Activated CD4-positive, alpha-beta memory T cell treated with anti-CD3 and anti-CD28 coated beads for 36 hours (primary cell): ENCODE measurements at places on chromosomes 4 and X. TPM values are rescaled to one million over a fixed set of nuclear protein-coding genes. Genes with fewer than 3 reads are reported as not detected.

DNA sequence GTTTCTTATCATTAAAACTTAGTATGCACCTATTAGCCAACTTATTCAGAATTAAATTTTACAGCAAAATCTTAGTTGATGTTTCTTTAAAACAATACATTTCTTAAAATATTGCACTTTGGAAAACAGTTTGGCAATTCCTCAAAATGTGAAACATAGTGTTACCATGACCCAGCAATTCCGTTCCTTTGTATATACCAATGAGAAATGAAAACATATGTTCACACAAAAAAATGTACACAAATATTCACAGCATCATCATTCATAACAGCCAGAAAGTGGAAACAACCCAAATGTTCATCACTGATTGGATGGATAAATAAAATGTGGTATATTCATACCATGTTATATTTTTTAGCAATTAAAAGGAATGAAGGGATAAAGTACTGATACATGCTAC is 50.2 kb downstream of the WDR44 start:
- DNase-seq = no peak

DNA sequence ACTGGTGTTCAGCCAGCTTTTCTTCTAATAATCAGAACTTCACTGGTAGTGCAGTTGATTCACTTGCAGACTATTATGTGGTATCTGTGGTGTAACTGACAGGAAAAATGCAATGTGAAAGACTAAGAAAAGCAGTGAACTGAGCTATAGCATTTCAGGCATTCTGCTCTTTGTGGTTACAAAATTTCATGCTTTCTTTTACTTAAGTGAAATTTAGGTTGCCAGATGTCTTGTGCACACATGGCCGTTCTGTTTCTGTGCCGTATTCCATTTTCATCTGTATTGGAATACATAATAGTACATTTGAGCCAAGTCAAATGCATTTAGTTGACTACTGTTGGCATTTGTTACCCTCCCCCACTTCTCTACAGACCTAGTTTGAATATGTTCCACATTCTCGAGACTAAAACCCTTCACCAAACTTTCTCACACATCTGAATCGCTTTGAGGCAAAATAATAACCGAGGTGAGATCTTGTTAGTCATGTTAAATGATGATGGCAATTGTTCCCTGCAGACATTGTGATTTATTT is 8.2 kb downstream of the RTL3 start:
- no peak for DNase-seq

GRCh38 chr4:22471419-22471818 is 44.4 kb downstream of the ADGRA3 start:
- no peak for DNase-seq

GRCh38 chr4:24704149-24704548 is 91.2 kb upstream of the SOD3 start:
- no peak for DNase-seq

GRCh38 chr4:39118034-39118658 is 56.1 kb downstream of the KLHL5 start:
- DNase-seq = peak; percentile 53

DNA sequence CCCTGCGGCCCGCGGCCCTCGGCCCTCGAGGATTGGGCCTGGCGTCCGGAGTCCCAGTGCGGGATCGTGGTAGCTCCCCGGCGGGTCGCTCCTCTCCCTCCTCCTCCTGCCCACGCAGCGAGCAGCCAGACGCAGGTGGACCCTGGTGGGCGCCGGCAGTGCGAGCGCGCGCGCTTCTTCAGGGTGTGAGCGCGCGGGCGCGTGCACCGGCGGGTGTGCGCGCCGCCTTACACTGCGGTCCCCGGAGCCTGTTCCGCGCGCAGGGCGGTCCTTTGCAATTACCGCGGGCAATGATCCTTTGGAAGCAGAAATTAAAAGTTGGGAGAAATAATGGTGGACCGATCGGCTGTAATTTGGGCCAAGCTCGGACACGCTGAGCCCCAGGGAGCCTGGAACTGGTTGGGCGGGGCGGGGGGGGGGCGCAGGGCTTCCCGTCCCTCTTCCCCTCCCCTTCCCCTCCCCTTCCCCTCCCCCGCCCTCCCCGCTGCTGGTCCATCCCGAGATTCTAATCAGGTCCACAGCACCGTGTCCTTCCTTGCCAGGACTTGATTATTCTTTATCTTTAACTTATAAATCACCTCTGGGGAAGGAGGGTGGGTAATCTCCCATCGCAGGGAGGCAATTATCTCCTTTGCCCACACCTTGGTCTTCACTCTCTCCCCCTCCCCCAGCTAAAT is 1.6 kb upstream of the NKX1-1 start:
- DNase-seq = no peak

- DNase-seq = no peak
These were observed 123.2 kb downstream of the ELOVL6 start for GRCh38 chr4:110075083-110075738.

GRCh38 chrX:40177942-40178715 is 80.4 kb upstream of the BCOR start:
- DNase-seq = no peak

DNA sequence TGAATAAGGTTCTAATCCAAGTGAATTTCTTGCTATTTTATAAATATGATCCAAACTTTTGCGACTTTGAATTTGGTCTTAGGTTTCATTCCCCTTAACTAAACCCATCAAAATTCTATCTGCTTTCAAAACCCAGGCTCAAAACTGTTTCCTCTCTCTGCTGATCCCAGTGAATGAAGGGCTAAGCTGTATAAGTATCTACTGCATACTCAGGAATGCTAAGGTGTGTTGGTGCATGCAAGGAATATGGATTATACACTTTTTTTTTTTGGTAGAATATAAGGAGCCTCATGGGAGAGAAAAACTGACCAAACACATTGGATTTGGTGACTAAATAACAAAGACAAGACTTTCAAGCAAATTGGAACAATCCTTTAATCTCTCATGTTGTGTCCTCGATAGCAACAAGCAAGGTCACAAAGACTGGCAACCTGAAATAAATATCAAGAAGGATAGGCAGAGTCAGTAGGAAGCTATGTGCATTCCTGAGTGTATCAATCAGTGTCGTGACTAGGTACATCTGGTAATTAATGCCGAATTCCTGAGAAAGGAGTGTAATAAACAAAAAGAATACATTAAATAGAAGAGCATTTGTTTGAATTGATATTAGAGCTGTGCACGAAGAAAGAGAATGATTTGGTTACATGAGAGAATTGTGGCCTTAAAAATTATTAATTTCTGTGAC is 74.3 kb upstream of the KCTD8 start:
- DNase-seq = no peak

- DNase-seq = no peak
These were observed 49.9 kb upstream of the LRPAP1 start for GRCh38 chr4:3582091-3582475.

DNA sequence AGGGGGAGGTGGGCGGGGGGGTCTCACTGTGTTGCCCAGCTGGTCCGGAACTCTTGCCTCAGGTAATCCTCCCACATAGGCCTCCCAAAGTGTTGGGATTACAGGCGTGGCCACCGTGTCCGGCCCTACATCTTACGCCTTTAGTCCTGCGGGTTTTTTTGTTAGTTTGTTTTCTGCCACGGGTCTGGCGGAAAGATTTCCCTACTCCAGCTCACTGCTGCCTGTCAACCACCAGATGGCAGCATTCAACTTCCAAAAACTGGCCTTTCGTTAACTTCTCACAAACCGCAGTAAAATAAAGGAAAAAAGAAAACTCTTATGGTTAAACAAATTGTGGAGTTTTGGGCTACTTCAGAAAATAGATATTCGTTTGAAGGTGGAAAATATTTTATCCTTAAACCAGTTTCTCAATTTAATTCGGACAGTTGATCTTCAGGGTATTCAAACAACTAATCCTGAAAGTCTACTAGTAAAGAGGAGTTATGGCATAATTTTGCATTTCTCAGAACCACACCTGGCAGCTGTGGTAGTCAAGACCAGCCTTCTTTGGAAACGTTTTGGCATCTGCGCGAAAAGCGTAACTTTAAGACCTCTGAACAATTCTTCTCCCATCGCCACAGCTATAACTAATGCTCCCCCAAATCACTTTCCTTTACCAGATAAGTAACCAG is 41.1 kb downstream of the LUZP4 start:
- DNase-seq = peak; percentile 9

GRCh38 chr4:109721033-109721432 is 8.8 kb downstream of the PLA2G12A start:
- no peak for DNase-seq

DNA sequence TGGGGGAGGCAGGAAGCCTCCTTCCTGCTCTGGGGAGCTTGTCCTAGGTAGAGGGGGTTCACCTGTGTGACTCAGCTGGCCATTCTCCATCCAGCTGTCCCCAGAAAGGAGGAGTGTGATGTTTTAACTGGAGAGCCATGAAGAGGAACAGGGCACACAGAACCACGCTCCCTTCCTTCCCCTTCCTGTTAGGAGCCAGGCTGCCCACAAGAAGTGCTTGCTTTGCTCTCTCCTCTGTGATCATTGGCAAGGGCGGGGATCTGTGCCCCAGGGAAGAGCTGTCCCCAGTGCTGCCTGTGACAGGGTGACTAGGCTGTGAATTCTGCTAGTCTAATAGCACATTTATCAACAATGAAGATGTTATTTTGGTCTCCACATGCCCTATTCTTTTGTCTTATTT is 169.6 kb upstream of the GATB start:
- DNase-seq = no peak

GRCh38 chr4:111798840-111799239 is 346.4 kb upstream of the FAM241A start:
- no peak for DNase-seq

DNA sequence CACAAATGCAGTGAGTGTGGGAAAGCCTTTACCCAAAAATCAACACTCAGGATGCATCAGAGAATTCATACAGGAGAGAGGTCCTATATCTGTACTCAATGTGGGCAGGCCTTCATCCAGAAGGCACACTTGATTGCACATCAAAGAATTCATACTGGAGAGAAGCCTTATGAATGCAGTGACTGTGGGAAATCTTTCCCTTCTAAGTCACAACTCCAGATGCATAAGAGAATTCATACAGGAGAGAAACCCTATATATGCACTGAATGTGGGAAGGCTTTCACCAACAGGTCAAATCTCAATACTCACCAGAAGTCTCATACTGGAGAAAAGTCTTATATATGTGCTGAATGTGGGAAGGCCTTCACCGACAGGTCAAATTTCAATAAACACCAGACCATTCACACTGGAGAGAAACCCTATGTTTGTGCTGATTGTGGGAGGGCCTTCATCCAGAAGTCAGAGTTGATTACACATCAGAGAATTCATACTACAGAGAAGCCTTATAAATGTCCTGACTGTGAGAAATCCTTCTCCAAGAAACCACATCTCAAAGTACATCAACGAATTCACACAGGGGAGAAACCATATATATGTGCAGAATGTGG is 79.3 kb downstream of the ZNF81 start:
- no peak for DNase-seq

DNA sequence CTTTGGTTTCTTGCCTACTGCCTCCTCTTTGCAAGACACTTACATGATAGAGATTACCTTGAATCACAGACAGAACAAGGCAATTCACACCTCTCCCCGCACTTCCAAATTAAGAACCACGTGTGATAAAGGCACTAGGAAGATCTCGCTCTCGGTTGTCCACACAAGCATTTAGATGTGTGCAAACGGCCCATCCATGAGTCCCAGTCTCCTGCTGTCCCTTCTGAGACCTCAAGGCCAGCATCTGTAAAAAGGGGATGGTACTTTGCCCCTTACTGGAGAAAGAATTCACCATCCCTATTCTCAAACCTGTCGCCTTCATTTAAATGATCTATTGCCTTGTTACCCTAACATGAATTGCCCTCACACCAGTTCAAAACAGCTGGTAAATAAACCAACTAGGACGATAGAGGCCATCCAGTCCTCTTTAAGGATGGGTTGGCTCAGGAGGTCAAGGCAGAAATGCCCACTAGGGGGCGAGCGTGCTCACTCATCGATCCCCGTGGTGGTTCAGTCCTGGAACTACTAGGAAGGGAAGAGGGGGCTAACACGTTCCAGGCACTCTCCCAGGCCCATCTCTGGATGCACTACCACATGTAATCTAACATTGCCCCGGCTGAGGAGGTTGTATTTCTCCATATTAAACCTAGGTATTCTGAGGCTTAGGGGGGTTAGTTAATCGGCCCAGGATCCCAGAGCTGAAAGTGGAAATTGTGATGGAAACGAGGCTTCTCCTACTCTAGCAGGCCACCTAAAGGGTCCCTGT is 95.8 kb downstream of the DHX15 start:
- DNase-seq = peak; percentile 77

DNA sequence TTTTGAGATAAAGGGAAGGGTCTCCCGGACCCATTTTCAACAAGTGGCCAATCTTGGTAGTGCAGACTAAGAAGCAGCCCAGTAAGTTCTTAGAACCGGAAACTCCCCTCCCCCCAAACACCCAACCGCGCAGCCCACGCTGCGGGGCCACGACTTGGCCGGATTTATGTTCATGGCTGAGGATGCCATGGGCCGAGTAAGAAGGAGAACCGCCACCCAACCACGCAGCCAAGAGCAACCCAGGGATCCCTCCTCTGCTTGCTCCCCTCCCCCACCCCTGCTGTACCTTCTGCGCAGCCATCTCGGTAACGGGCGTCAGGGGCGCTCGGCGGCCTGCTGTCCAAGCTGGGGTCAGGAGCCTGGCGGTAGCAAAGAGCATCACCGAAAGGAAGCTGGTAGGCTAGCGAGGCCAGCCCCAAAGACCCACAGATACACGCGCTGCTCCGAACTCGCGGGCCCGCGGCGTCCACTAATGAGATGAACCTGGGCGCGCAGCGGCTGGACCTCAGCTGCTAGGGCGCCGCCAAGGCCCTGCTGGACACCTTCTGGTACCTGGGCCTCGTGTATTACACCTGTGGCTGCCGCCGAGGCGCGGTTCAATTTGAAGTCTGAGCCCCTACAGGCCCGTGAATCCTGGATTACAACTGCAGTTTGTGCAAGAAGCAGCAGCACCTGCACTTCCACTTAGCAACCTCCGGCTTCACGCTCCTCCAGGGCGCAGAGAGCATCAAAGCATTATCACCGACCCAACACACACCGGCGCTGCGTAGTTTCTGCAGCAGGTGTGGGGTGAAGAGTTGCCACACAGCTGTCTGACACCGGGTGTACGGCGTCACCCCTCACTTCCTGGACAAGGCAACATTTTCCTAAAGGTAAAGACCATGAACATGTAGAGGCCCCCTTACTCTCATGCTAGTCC is 63.4 kb downstream of the NUDT10 start:
- DNase-seq = peak; percentile 77

DNA sequence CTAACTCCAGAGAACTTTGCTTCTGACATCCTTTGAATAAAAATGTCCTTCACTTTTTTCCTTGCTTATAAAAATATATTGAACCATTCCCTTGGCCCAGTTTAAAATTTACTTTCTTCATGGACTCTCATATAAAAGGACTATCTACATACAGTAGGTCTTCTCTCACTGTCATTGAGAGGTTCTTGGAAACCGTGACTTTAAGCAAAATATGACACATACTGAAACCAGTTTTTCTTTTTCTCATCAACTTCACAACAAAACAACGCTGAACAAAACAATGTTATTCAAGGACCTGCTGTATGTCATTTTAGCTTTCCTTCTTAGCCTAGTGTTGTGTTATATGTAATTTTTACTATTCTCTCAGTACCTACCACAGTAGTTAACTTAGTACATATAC is 496.8 kb downstream of the CENPC start:
- DNase-seq = no peak

F8A3 gene
- 0.24 TPM for total RNA-seq

CENPC gene
- total RNA-seq = 33.5 TPM

ADAMTS3 gene
- not detected for total RNA-seq

MAGEH1 gene
- total RNA-seq = 19.1 TPM

EMD gene
- total RNA-seq = 75.8 TPM

TLR3 gene
- total RNA-seq = not detected

UBE2D3 gene
- 447 TPM for total RNA-seq

MAGEA8 gene
- total RNA-seq = not detected

KLHL4 gene
- total RNA-seq = 0.10 TPM

MBNL3 gene
- total RNA-seq = 13.7 TPM

TRAM1L1 gene
- total RNA-seq = not detected

ANXA10 gene
- not detected for total RNA-seq

SHOX gene
- total RNA-seq = not detected
